ENCODE measurements at places on chromosomes 12 and 14. TPM values are rescaled to one million over a fixed set of nuclear protein-coding genes. Genes with fewer than 3 reads are reported as not detected.

Gene LHX5
- polyA plus RNA-seq = 4.6 TPM

- H3K36me3 ChIP-seq = no peaks in the 10 kb centered on the region
- no peaks in the 10 kb centered on the region for H3K4me1 ChIP-seq
- no peaks in the 10 kb centered on the region for H3K27me3 ChIP-seq
- H3K27ac ChIP-seq = no peak overlapping the region
Observed at GRCh38 chr14:48398675-48399282, 723.4 kb upstream of the MDGA2 start.

GRCh38 chr12:22759769-22760674, 135.1 kb downstream of the ETNK1 start:
- no peaks in the 10 kb centered on the region for H3K27me3 ChIP-seq
- H3K36me3 ChIP-seq = no peaks in the 10 kb centered on the region
- H3K4me1 ChIP-seq = no peaks in the 10 kb centered on the region
- no peak for DNase-seq
- H3K27ac ChIP-seq = no peak overlapping the region
- no peak overlapping the region for H3K4me3 ChIP-seq

Gene NFATC4
- 50.3 TPM for polyA plus RNA-seq

GRCh38 chr12:75694534-75695268, 183.3 kb upstream of the KRR1 start:
- H3K36me3 ChIP-seq = no peaks in the 10 kb centered on the region
- H3K27me3 ChIP-seq = no peaks in the 10 kb centered on the region
- H3K4me1 ChIP-seq = peaks cover 3% of the 10 kb centered on the region
- no peak for DNase-seq

DNA sequence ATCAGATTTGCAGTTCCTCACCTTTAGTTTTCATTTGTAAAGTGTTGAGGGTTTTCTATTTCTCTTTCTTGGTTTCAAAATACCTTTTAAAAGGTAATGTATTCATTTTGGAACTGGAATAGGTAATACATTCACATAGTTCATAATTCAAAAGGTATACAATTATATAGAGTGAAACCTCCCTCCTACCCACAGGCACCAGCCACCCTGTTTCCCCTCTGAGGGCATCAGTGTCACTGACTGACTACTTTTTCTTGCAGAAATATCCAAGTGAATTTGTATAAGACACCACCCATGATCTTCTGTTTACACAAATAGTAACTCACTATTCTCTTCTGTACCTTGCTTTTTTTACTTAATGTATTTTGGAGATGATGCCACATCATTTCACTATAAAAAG, 139.6 kb upstream of the EGLN3 start:
- H3K4me1 ChIP-seq = no peaks in the 10 kb centered on the region
- H3K4me3 ChIP-seq = no peak overlapping the region
- no peak for DNase-seq

Gene KCNJ8
- polyA plus RNA-seq = 0.48 TPM

- H3K27me3 ChIP-seq = no peaks in the 10 kb centered on the region
- H3K36me3 ChIP-seq = no peaks in the 10 kb centered on the region
- no peaks in the 10 kb centered on the region for H3K4me1 ChIP-seq
- H3K4me3 ChIP-seq = no peak overlapping the region
- no peak for DNase-seq
- no peak overlapping the region for H3K27ac ChIP-seq
Observed at GRCh38 chr14:52033101-52033642, 35.7 kb downstream of the NID2 start.

Gene OR4K13
- not detected for polyA plus RNA-seq

- H3K4me3 ChIP-seq = no peak overlapping the region
- no peak overlapping the region for H3K27ac ChIP-seq
- H3K27me3 ChIP-seq = no peaks in the 10 kb centered on the region
- peaks cover 9% of the 10 kb centered on the region for H3K4me1 ChIP-seq
- no peaks in the 10 kb centered on the region for H3K36me3 ChIP-seq
- no peak for DNase-seq
Observed at GRCh38 chr14:61673305-61673704, 22.0 kb upstream of the HIF1A start.

- H3K36me3 ChIP-seq = peaks cover 8% of the 10 kb centered on the region
- no peak overlapping the region for H3K27ac ChIP-seq
- DNase-seq = no peak
- no peak overlapping the region for H3K4me3 ChIP-seq
Observed at GRCh38 chr14:95097385-95097784, 59.9 kb downstream of the DICER1 start.

DNA sequence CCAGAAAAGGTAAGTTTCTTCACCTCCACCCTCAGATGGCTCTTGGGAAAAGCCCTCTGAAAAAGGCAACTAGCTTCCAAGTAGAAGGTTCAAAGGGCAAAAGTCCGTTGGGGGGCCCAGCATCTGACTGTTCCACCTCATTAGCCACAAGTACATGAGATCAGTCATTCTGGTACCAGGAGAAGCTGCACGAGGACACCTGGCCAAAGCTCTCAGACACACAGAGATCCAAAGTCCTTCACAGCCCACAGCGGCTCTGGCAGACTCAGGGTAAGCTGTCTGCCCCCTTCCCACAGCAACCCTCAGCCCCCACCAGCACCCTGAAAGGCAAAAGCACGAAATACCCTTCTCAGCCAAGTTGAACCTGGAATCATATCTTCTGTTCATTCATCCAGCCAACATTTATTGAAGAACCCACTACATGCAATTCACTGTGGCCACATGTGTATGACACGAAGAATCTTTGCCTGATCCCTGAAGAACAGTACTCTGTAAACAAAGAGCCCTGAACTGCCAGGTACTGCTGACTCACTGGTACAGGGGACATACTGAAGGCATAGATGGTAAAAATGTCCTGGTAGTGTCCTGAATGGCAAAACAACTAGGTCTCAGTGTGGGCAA, 19.0 kb downstream of the SLC7A7 start:
- H3K27ac ChIP-seq = 0 out of 2 replicates have a peak overlapping the region, but pooled peaks have one; percentile 19
- no peaks in the 10 kb centered on the region for H3K36me3 ChIP-seq
- DNase-seq = no peak
- no peaks in the 10 kb centered on the region for H3K27me3 ChIP-seq
- no peak overlapping the region for H3K4me3 ChIP-seq
- peaks cover 2% of the 10 kb centered on the region for H3K4me1 ChIP-seq

Gene CLMN
- 1.4 TPM for polyA plus RNA-seq

Gene PLD4
- 0.06 TPM for polyA plus RNA-seq

DNA sequence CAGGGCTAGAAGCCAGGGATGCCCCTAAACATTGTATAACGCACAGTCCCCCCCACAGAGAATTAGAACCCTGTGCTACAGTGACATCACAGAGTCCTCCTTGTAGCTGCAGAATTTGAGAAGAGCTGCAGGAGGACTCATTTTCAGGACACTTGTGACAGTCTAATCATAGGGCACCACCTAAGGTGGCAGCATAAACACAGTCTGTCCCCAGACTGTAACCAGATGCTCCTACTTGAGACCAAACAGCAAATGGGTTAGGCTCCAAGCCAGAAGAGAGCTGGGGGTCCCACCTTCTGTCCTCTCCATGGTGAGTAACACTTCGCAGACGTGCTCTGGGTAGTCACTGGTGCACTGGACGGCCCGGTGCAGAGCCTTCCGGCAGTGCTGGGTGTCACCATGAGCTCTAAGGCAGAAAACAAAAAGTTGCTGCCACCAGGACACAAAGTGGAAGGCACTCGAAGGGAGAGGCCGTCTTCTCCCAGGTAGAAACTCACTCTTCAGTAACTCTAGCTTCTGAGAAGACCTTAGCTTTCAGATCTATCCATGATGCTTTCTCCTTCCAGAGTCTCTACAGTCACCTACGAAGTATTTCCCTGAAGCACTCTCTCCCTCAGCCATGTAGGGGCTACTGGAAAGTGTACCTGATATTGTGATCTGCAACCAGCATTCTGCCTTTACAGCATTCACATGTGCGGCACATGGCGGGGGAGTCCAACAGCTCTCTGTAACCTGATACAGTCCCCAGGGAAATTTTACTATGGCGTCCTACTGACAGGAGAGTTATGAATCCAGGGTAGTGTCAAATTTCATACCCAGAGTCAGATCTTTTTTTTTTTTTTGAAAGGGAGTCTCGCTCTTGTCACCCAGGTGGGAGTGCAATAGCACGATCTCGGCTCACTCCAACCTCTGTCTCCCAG, 17.1 kb downstream of the FICD start:
- H3K27ac ChIP-seq = no peak overlapping the region
- no peaks in the 10 kb centered on the region for H3K27me3 ChIP-seq
- DNase-seq = no peak
- peaks cover 96% of the 10 kb centered on the region for H3K36me3 ChIP-seq
- H3K4me3 ChIP-seq = no peak overlapping the region

GRCh38 chr14:34498684-34499412, 36.8 kb upstream of the SPTSSA start:
- no peak for DNase-seq
- H3K27me3 ChIP-seq = no peaks in the 10 kb centered on the region
- no peak overlapping the region for H3K4me3 ChIP-seq
